Right forelimb (tissue), 1 donor: ENCODE measurements at places on chromosomes 1 and 21.

- DNase-seq: no peak
Measured at GRCh38 chr1:109866071-109866470, 44.6 kb upstream of the CSF1 start.

DNA sequence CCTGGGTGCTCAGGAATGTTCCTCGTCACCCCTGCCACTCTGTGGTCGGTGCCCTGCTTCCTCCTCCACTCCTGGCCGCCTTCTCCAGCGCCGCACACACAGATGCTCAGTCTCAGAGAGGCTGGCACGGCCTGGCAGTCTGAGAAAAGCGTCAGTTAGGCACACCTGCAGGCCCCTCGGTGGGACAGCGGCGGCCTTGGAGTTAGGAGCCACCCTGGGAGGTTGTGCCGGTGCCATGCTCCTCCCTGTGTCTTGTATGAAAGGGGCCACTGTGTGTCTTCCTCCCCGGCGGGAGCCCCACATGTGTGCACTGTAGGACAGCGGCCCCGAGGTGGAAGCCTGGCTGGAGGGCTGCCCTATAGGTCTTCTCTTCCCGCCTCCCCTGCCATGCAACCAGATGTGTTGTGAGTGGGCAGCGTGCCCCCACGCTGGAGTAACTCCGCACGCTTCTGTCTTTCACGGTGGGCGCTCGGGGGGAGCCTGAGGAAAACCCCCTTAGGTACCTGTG, 145.2 kb downstream of the PGBD5 start:
- DNase-seq: no peak

- no peak for DNase-seq
Measured at GRCh38 chr1:15028102-15028501, 125.4 kb upstream of the TMEM51 start.

DNA sequence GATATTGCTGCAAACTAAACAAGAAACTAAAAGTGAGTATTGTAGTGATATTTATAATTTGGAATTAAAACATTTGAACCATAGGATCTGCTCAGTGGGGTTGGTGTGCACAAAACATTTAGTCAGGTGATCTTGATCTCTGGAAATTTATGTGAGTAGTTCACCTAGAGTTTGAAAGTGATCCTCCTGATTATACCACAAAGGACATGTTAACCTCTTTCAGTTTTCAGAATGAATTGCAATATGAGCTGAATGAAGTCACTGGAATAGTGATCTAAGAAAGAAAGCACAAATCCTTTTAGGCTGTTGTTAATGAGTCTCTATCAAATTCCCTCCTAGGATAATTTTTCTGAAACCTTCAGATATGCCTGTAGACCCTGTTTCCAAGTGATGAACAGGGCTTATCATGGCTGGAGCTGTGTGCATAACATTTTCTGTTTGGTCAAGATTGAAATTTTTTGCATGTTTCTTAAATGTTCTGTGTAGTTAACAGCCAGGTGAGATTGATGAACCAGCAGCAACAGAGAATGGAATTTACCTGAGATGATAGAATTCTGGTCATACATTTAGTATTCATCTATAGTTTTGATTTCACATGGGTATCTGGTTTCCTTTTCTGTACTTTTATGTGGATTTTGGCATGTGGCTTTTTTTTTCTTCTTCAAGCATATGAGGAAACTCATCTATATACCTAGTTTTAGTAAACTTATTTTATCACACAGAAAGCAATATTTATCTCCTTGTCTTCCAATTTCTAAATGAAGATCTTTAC, 25.5 kb downstream of the CDC14A start:
- no peak for DNase-seq

GRCh38 chr1:21508580-21509350, 458 bp upstream of the ALPL start:
- peak; percentile 78 for DNase-seq

DNA sequence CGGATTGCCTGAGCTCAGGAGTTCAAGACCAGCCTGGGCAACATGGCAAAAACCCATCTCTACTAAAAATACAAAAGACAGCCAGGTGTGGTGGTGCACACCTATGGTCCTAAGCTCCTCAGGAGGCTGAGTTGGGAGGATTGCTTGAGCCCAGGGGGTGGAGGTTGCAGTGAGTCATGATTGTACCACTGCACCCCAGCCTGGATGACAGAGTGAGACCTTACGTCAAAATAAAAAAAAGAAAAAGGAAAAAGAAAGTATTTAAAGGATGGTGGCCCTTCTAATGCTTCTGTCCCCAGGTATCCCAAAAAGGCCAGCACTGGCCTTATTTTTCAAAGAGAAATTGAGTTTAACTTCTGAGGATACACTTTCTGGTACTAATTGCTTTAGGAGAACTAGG, 1.7 kb downstream of the IKBKE start:
- no peak for DNase-seq

DNA sequence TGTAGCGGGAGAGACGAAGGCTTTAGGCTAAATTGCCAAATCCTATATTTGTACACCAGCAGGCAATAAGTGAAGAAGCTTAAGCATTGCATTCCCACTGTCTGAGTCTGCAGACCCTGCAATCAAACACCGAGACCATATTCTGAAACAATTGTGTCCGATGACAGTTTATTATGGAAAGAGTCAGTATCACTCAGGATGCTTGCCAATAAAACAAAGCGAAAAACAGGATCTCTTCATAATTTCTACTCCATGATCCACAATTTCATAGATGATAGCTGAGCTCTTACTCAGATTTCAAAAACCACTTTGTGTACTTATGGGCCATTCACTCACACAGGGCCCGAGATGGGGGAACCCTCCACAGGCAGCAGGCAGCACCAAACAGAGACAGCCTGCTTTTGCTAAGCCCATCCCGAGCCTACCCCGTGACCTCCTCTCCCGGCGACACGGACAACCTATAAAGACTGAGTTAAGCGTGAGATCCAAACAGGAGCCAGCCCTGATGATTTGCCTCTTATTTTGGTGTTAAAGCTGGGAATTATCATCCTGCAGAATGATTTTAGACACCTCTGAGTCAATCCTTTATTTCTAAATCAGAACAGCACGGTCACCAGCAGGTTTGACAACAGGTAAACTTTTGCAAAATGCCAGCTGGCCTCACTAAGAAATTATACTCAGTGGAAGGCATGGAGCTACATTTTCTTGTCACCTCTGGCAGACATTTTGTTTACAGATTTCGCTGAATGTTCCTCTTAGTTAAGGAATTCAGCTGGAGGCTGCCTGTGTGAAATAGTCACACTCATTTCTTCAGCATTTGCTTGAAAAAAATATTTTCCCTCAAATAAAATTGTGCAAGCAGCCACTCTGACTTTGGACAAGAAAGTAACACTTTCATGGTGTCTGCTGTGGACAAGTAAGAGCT, 212.4 kb downstream of the GPATCH2 start:
- no peak for DNase-seq

DNA sequence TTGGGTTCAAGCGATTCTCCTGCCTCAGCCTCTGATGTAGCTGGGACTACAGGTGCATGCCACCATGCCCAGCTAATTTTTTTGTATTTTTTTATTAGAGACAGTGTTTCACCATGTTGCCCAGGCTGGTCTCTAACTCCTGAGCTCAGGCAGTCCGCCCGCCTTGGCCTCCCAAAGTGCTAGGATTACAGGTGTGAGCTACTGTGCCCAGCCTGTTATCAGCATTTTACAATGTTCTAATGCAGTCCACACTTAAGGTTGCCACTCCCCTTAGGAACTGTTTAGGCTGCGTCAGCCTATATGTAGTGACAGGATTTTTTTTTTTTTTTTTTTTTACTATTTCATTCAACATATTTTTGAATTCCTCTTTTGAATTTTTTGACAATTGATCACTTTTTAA, 30.2 kb downstream of the AGPAT3 start:
- DNase-seq: no peak
